CD4-positive, CD25-positive, alpha-beta regulatory T cell (primary cell): ENCODE measurements at places on chromosomes 5 and 9. TPM values are rescaled to one million over a fixed set of nuclear protein-coding genes. Genes with fewer than 3 reads are reported as not detected.

INSL4 gene
- not detected for total RNA-seq

GRCh38 chr9:82783045-82783444 is 279.9 kb downstream of the RASEF start:
- H3K27me3 ChIP-seq: no peaks in the 10 kb centered on the region
- no peaks in the 10 kb centered on the region for H3K36me3 ChIP-seq
- no peaks in the 10 kb centered on the region for H3K4me1 ChIP-seq
- no peak overlapping the region for H3K4me3 ChIP-seq
- DNase-seq: no peak
- no peak overlapping the region for H3K27ac ChIP-seq

STRBP gene
- total RNA-seq: 16.8 TPM

RAB3C gene
- total RNA-seq: not detected

SUSD3 gene
- total RNA-seq: 68.7 TPM

- H3K4me1 ChIP-seq: no peaks in the 10 kb centered on the region
- H3K27ac ChIP-seq: no peak overlapping the region
- peaks cover 11% of the 10 kb centered on the region for H3K27me3 ChIP-seq
- DNase-seq: no peak
Measured at GRCh38 chr5:156380848-156381247, 53.9 kb downstream of the SGCD start.

UNC5A gene
- total RNA-seq: not detected

- no peak overlapping the region for H3K27ac ChIP-seq
- H3K4me3 ChIP-seq: no peak overlapping the region
- H3K36me3 ChIP-seq: peaks cover 71% of the 10 kb centered on the region
- H3K27me3 ChIP-seq: no peaks in the 10 kb centered on the region
- no peaks in the 10 kb centered on the region for H3K4me1 ChIP-seq
Measured at GRCh38 chr9:93543117-93543516, 33.3 kb upstream of the PHF2 start.

- H3K4me1 ChIP-seq: no peaks in the 10 kb centered on the region
- no peak overlapping the region for H3K27ac ChIP-seq
- H3K4me3 ChIP-seq: no peak overlapping the region
- H3K27me3 ChIP-seq: no peaks in the 10 kb centered on the region
- DNase-seq: no peak
Measured at GRCh38 chr9:133098871-133099270, 22.2 kb downstream of the RALGDS start.

- H3K36me3 ChIP-seq: no peaks in the 10 kb centered on the region
- H3K27me3 ChIP-seq: no peaks in the 10 kb centered on the region
- H3K27ac ChIP-seq: no peak overlapping the region
- H3K4me3 ChIP-seq: no peak overlapping the region
- no peaks in the 10 kb centered on the region for H3K4me1 ChIP-seq
Measured at GRCh38 chr5:8012131-8012977, 143.4 kb downstream of the MTRR start.

GRCh38 chr5:167785106-167785505 is 506.3 kb upstream of the WWC1 start:
- no peak for DNase-seq
- H3K27ac ChIP-seq: no peak overlapping the region
- no peaks in the 10 kb centered on the region for H3K4me1 ChIP-seq
- H3K4me3 ChIP-seq: no peak overlapping the region
- no peaks in the 10 kb centered on the region for H3K36me3 ChIP-seq

IFNB1 gene
- not detected for total RNA-seq

DNA sequence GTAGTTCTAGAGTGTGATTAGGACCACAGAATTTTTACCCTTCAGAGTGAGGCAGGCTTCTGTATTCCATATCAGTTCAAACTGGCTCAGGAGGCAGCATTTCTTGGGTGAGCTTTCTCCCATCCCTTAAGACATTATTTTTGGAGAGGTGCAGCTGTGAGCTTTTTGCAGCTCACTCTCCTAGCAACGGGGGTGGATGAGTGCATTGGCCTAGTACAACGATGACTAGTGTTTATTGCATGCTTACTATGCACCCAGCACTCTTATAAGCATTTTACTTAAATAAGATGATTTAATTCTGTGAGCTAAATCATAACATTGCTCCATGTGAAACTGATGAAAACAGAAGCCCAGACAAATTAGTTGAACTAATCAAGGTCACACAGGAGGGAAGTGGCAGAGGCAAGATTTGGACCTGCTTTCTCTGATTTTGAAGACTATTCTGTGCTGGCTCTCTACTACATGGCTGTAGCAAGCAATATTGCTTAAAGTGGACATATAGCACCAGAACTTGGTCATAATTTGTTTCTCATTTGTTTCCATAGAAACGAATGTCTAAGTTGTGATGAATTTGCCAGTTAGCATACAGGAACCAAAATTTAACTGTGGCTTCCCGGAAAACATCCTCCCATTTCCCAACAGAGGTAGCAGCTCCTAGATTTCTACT is 372.1 kb upstream of the RIOK2 start:
- no peaks in the 10 kb centered on the region for H3K36me3 ChIP-seq
- H3K27ac ChIP-seq: no peak overlapping the region

DNA sequence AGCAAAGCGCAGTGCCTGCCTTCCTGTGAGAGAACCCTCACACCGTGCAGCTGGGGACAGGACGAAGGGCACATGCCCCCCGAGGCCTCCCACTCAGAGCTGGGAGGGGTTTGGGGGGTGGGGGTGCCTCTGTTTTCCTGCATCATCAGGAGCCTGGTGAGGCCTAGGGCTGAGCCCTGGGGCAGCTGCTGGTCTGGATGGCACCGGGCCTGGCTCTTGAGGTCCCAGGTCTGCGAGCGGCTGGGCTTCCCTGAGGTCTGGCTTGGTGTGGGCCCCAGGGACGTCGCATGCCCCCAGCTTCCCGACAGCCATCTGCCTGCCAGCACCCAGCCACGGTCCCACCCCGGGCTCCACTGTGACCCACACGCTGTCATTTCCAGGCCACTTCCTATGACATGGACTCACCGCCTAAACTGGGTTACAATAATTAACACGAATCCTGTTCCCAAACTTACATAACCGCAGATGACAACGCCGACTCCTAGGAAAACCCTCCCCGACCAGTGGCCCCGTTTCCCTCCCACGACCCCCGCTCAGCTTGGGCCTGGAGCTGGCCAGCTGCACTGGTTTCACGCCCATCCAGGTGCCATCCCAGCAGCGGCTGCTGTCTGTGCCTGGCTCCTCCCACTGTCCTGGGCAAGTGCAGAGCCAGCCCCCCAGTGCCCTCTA is 8.7 kb downstream of the NACC2 start:
- DNase-seq: no peak
- no peaks in the 10 kb centered on the region for H3K27me3 ChIP-seq
- no peaks in the 10 kb centered on the region for H3K36me3 ChIP-seq
